ENCODE measurements at places on chromosomes 11 and 22. TPM values are rescaled to one million over a fixed set of nuclear protein-coding genes. Genes with fewer than 3 reads are reported as not detected.
A peak's percentile ranks its signal among the peaks of the same experiment; 100 is the strongest.

- DNase-seq = no peak
These were observed 1.6 kb downstream of the HNRNPUL2 start for GRCh38 chr11:62725646-62726045.

DNA sequence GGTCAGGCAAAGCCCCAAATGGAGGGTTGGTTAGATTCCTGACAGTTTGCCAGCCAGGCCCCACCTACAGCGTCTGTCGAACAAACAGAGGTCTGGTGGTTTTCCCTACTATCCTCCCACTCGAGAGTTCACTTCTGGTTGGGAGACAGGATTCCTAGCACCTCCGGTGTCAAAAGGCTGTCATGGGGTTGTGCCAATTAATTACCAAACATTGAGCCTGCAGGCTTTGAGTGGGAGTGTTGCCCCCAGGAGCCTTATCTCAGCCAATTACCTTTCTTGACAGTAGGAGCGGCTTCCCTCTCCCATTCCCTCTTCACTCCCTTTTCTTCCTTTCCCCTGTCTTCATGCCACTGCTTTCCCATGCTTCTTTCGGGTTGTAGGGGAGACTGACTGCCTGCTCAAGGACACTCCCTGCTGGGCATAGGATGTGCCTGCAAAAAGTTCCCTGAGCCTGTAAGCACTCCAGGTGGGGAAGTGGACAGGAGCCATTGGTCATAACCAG is 4.7 kb upstream of the TTC36 start:
- DNase-seq = peak; percentile 24

DNA sequence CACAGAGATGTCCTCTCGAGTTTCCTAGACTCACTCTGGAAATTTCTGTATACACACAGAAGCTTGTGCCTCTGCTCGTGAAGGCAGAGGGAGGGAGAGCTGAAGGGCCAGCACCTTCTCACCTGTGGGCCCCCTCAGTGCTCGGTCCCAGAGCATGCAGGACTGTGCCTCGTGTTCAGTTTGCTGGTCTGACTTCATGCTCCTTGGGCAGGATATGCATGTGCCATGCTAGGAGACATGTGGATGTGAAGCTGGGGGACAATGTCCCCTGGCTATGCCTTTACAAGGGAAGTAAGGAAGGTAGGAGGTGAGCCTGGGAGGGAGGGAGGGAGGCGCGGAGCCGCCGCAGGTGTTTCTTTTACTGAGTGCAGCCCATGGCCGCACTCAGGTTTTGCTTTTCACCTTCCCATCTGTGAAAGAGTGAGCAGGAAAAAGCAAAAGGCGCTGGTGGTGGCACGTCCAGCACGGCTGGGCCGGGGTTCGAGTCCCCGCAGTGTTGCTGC is 22.6 kb downstream of the NEAT1 start:
- no peak for DNase-seq

GRCh38 chr22:35918456-35918855 is 110.2 kb downstream of the RBFOX2 start:
- no peak for DNase-seq

DNA sequence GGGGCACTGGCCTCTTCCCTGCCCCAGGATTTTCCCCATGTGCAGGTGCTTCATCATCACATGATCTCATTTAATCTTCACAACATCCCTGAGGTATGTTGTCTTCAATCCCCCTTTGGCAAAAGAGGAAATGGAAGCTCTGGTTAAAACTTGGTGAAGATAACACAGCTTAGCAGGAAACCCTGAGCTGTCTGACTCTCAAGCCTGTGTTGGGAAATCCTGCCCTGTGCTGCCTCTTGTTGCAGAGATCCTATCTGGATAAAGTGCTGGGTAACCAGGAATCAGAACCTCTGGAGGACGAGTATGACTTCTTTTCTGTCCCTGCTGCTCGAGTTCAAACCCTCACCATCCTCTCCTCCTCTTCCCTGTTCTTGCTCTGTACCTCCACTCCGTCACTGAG is 13.1 kb upstream of the E2F8 start:
- no peak for DNase-seq

GRCh38 chr11:612201-612960 is 3.4 kb downstream of the IRF7 start:
- DNase-seq = no peak

DNA sequence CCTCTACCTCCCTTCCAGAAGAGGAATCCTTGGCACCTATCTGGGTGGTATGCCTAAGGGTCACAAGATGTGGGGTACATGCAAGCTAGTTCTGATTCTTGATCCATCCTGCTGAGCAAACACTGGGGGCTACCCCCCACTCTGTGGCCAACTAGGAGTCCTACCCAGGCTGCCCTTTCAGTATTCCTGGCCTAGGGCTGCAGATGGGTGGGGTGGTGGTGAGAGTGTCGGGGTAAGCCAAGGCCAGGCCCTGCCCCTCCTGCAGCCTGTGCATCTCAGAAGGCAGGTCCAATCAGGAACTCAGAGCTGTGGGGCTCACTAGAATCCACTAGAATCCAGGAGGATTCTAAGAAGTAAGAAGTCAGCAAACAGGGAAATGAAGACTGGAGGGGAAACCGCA is 10.9 kb downstream of the SSH3 start:
- DNase-seq = no peak

Gene TEX54
- total RNA-seq = not detected

Gene MCHR1
- not detected for total RNA-seq

Gene BEST1
- total RNA-seq = 0.10 TPM

Gene LRRC74B
- total RNA-seq = under 0.01 TPM

Gene MAPK8IP2
- total RNA-seq = 0.39 TPM

Gene CELSR1
- total RNA-seq = 2.1 TPM

Gene SCUBE2
- total RNA-seq = 0.88 TPM

Gene RASL10A
- total RNA-seq = not detected

Gene FAR1
- total RNA-seq = 44.7 TPM

Gene OR10W1
- total RNA-seq = not detected

Gene CEP126
- total RNA-seq = 0.78 TPM
